Adipocyte (in vitro differentiated cells): ENCODE measurements at places on chromosomes 4 and X.

DNA sequence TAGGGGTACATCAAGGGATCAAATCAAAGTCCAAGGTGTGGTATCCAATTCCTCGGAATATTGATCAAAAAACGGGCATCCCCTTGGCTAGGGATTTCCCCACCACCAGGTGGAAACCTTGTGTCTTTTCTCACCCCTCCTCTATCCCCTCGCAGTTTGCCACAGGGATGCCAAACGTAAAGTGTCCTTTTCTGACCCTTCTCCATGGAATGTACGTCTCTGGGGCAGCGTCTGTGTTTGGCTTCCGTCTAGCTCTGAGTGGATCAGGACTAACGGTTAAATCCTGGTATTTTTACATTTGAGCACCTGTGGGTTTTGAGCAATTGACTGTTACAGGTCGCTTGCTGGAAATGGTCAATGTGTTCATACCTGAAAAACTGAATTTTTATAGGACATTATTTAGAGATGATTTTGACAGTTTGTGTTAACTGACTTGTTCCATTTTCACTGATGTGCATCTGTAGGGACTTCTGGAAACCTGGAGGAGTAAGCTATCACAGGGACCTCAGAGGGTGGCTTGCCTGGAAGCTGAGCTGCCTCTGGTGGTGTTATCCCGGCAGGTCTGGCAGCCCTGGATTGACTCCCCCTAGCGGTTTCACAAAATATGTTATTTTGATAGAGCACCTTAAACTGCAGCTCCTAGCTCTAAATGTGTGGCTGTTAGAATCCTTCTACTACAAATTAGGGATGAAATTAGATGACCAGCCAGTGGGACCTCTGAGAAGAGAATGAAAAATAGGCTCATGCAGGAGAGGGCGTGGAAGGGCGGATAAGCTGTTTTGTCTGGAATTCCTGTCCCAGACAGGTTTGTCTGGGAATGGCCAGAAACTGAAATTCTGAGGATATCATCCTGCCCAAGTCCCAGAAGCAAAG is 8.8 kb upstream of the MGST2 start:
- peak; percentile 90 for DNase-seq

DNA sequence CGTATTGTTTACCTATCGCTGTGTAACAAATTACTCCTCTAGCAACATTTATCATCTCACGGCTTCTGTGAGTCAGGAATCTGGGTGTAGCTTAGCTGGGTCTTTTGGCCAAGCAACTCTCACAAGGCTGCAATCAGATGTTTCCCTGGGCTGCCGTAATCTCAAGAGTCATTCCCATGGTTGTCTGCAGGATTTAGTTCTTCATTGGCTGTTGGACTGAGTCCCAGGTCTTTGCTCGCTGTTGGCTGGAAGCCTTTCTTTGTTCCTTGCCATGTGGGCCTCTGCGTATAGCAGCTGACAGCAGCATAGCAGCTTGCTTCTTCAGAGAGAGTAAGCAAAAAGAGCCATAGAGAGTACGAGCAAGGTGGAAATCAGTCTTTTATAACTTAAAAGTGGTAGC is 16.8 kb downstream of the POLR2B start:
- DNase-seq = peak; percentile 74

GRCh38 chr4:144340931-144341330 is 200.4 kb upstream of the GYPA start:
- no peak for DNase-seq

- DNase-seq = no peak
Measured at GRCh38 chr4:118762155-118762554, 73.8 kb downstream of the SEC24D start.

- peak; percentile 38 for DNase-seq
Measured at GRCh38 chrX:115226929-115227328, 7.0 kb downstream of the LRCH2 start.

GRCh38 chrX:118904218-118904617 is 70.2 kb upstream of the LONRF3 start:
- DNase-seq = no peak

DNA sequence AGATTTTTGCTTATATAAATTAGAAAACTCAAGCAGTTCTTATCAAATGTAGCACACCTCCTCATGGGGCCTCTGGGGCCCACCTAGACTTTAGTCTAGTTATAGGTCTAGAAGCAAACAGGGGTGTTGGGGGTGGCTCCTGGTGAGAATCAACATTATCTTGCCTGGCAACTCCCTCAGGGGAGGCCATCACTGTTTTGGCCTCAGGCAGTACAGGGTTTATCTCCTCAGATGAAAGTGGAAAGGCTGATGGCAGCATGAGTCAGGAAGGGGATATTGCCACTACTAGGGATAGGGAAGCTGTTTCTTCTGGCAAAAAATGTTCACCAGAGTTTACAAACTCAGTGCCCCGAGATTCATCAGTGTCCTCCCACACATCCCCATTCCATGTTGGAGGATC is 232.4 kb upstream of the BMP3 start:
- no peak for DNase-seq

GRCh38 chr4:89906777-89907521 is 12.3 kb downstream of the MMRN1 start:
- no peak for DNase-seq

DNA sequence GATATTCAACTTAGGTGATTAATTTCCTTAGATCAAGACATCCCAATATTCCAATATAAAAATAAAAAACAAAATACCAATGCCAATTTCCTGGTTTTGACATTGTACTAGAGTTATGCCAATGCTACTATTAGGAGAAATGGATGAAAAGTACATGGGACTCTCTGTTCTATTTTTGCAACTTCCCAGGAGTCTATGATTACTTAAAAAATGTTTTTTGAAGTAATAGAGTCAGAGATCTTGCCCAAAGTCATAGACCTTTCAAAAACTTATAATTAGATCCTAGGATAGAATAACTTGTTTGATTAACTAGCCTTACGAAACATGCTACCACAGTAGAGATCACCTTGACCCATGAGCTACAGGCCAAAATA is 73.6 kb upstream of the MAOA start:
- DNase-seq = no peak

- no peak for DNase-seq
Measured at GRCh38 chrX:110250847-110251246, 67.0 kb downstream of the AMMECR1 start.

DNA sequence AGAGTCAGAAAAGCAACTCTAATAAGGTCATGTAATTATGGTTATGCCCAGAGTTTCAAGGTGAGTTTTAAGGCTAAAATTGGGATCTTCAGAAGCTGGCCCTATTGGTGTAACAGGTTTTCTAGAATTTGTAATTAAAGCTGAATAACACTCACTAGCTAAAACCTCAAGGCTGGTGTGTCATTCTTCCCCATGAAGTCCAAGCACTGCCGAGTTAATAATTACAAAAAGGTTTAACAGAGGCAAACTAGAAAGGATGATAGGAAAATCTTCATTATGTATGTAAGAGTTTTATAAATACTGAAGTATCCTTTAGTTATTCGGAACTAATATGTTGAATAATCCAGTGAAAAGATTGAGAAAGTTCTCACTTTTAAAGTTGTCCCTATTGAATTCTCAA is 34.3 kb downstream of the MXRA5 start:
- no peak for DNase-seq

- DNase-seq = no peak
Measured at GRCh38 chr4:531076-531475, 32.1 kb downstream of the PIGG start.

GRCh38 chrX:41665686-41666085 is 23.1 kb upstream of the GPR34 start:
- no peak for DNase-seq

DNA sequence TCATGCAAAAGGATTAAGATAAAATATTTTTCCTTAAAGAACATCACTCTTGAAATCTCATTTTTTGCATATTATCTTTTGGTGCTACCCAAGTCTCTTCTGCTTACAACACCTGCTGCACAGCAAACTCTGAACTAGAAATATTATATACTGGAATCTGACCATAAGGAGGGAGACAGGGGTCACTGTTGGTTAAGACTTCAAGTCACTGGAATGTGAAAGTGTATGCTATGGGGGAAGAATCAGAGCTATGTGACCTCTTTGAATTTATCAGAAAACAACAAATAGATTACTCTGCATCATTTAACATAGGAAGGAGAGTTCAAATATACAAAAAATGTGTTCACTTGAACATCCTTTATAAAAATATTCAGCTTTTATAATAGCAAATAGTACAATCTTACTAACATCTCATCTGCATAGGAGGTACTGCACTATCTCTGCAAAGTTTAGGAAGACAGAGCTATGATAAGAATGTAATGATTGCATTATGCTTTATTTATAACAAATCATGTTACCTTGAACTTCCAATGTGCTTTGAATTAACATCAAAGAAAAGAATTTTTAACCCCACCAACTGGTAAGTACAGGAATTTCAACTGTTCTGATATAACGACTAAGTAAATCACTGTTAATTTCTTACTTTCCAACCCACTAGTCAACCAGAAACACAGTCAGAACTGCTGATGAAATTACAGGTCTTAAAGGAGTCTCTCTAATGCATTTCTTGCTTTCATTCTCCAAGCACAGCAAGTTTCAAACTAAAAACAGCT is 69.8 kb downstream of the ZNF827 start:
- DNase-seq = peak; percentile 41
